NCI-H1930 (cell line): ENCODE measurements at places on chromosomes 6 and 20.

DNA sequence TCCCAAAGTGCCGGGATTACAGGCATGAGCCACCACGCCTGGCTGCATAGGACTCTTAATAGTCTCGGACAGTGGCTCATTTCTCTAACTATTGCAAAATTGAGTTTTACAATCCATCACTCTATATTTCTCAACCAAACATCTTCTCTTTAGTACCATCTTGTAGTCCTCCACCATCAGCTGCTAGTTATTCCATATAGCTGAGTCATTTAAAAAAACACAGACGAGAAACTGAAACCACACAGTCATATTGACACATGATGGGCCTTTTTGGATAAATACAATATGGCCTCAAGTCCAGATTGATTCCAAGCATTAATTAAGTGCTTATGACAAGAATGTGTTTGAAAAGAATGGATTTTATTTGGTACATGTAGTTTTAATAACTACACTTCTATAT, 599.1 kb downstream of the MEI4 start:
- no peak for DNase-seq

DNA sequence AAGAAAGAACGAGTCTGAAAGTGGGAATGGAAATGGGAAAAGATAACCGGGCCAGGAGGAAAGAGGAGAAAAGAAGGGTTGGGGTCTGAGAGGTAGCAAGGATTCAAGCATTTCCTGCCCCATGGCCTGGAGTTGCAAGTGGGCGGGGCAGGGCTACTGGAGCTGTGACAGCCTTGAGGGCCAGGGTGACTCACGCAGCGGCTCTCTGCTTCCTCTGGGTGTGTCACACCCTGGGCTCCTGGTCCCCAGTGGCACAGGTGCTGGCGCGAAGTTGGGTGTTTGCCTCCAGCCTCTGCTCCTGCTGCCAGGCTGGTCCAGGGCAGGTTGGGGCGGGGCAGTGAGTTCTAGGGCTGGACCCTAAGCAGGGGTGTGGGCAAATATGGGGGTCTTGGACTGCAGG, 3.3 kb upstream of the ULBP3 start:
- no peak for DNase-seq

DNA sequence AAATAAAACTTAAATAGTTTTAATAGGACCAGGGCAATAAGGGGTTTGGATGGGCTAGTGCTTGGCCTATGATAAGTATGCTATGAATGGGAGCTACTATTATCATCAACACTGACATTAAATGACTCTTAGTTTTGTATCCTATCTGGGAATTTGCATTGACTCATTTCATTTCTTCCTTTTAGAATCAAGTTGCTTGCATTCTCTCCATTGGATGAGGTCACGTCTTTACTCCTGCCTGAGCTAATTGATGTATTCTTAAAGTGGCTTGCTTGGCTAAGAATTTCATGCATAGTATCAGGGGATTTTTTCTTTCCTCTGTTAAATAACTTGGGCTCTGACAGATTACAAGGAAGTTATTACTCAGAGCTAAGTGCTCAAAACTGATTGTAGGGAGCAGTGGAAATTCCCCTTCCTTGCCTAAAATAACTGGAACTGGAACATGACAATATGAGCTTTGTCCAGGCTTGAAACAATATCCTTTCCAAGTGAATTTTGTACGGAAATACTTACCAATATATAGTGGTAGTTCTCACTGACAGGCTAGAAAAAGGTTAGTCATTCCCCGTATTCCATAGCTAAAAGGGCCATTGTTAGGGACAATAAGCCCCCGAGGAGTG, 169.9 kb downstream of the BCAS1 start:
- DNase-seq = no peak

- no peak for DNase-seq
Measured at GRCh38 chr20:20791664-20792568, 79.5 kb upstream of the RALGAPA2 start.

DNA sequence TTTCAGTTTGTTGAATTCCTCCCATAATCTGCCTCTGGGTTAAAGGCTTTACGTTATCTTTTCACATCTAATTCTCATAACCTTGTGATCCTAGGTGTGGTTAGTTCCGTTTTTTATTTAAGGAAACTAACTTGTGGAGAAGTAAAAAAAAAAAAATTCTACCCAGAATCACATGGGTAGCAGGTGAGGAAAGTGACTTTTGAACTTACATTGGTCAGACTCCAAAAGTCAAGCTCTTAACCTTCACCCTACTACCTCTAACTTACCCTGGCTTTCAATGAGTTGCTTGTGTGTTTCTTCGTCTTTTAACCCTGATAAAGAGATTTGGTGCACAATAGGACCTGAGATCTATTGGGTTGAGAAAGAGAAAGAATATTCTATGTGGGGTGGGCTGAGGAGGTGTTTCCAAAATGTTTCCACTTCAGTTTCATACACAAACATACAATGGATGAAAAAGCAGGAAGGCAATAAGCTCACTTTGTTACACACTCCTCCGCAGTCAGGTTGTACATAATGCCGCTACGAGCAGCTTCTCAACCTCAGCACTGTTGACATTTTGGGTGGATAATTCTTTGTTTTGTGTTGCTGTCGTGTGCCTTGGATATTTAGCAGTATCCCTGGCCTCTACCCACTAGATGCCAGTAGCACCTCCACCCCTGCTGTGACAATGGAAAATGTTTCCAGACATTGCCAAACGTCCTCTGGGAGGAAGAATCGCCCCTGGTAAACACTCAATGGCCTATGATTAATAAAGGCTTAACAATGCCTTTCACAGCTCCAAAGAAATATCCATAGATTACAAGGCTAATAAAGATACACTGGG, 193.0 kb upstream of the ZNF217 start:
- DNase-seq = no peak

DNA sequence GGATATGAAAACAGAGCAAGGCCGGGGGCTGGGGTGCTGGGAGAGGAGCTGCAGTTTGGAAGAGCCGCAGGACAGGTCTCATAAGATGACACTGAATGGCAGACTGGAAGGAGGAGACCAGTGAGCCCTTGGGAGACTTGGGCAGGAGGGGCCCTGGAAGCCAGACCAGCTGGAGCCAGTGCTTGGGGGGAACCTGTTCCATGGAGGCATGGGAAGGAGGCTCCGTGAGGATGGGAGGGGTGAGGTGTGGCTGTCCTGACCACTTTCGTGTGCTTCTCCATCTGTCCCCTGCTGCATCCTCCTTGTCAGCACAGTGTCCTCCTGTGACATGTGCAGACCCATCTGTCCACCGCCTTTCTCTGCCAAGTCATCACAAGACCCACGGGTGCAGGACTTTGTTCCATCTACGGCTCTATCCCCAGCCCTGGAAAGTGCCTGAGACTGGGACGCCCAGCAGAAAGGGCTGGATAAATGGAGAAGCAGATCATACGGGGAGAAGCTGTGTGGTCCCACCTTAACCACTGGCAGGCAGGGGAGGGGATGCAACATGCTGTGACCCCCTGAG, 84.8 kb upstream of the MPC1 start:
- DNase-seq = no peak

DNA sequence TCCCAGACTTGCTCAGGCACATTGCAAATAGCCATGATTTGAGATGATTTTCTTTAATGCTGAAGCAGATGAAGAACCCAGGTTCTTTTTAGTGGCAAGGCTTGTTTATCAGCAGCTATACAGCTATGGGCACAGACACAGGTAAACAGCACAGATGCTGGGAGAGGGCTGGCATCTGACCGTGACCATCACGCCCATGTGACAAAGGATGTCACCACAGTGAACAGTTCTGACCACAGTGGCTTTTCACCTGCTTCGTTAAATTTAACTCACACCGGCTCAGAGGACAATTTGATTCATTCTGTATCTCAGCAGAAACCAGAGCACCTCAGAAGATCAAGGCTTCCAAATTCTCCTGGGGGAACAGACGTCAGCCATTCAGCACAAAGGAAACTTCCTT, 142.6 kb downstream of the CDH26 start:
- no peak for DNase-seq
